ENCODE measurements at places on chromosomes 7 and 10.

- no peak for DNase-seq
Observed at GRCh38 chr7:153193144-153193595, 433.6 kb downstream of the ACTR3B start.

GRCh38 chr7:70288781-70289456 lies 690.6 kb downstream of the AUTS2 start:
- no peak for DNase-seq

GRCh38 chr7:28528899-28529298 lies 116.6 kb downstream of the CREB5 start:
- DNase-seq, result no peak

- no peak for DNase-seq
Observed at GRCh38 chr10:119811122-119811521, 61.5 kb downstream of the MCMBP start.

GRCh38 chr7:42460933-42461332 lies 223.9 kb upstream of the GLI3 start:
- no peak for DNase-seq

DNA sequence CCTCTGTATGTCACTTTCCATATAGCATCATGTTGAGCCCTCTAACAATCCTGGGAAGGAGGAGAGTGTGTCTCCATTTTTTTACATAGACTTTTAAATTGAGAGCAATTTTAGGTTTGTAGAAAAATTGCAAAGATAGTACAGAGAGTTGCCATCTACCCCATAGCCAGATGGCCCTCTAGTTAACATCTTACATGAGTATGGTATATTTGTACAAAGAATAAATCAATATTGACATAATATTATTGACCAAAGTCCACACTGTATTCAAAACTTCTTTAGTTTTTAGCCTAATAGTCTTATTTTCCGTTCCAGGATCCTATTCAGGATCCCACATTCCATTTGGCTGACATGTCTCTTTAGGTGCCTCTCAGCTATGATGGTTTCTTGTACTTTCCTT lies 274.6 kb upstream of the PLPP4 start:
- no peak for DNase-seq

Data from activated CD4-positive, alpha-beta T cell treated with anti-CD3 and anti-CD28 coated beads, Interleukin-2, amount 50 U/mL, for 4 hours (primary cell).